ENCODE measurements at places on chromosomes 11 and 22.
A peak's percentile ranks its signal among the peaks of the same experiment; 100 is the strongest.

- DNase-seq: no peak
These were observed 97.5 kb downstream of the MPPED1 start for GRCh38 chr22:43509337-43509736.

GRCh38 chr22:47450876-47451475 lies 688.5 kb downstream of the TBC1D22A start:
- no peak for DNase-seq

DNA sequence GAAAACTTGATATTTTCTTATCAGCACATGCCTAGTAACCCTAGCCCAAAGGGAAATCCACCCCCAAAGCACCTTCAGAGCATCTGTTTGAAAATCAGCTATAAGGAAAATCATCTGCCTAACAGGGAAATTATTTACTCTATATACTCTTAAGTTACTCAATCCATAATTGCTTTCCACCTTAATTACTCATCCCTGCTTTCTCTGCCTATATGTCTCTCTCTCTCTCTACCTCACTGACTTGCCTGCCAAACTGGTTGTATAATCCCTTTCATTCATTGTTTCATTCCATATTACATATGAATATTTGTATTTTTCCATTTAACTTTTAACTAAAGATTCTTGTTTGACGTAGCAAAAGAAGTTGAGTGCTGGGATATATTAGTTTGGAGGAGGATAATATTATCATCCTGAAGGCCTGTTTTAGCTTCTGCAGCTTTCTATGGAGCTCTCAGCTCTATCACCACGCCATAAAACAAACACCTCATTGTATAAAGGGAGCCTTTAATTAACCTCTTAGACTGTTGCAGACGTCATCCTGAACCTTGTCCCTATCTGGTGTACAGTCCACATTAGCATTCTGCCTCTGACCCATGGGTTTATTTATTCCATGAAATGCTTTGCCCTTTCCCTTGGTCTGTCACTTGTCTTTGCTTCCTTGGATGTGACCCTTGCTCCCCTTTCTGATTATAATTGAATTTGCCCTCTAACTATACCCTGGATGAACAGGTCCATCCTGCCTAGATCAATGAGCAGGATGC lies 98.9 kb downstream of the INSC start:
- no peak for DNase-seq

GRCh38 chr22:27100789-27101188 lies 443.4 kb downstream of the MIAT start:
- DNase-seq: no peak

DNA sequence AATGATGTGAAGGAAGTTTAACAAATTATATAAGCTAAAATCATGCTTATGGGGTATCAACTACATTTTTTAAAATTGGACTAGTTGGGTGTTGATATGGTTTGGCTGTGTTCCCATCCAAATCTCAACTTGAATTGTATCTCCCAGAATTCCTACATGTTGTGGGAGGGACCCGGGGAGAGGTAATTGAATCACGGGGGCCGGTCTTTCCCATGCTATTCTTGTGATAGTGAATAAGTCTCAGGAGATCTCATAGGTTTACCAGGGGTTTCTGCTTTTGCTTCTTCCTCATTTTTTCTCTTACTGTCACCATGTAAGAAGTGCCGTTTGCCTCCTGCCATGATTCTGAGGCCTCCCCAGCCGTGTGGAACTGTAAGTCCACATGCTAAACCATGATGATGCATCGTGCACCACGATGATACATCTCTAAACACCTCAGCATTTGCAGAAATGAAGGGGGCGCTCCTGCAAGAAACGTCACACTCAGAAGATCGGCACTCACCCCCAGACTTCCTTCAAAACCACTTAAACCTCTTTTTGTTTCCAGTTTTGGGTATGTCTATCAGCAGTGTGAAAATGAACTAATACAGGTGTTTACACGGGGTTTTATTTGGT lies 340.0 kb downstream of the SHANK2 start:
- no peak for DNase-seq

DNA sequence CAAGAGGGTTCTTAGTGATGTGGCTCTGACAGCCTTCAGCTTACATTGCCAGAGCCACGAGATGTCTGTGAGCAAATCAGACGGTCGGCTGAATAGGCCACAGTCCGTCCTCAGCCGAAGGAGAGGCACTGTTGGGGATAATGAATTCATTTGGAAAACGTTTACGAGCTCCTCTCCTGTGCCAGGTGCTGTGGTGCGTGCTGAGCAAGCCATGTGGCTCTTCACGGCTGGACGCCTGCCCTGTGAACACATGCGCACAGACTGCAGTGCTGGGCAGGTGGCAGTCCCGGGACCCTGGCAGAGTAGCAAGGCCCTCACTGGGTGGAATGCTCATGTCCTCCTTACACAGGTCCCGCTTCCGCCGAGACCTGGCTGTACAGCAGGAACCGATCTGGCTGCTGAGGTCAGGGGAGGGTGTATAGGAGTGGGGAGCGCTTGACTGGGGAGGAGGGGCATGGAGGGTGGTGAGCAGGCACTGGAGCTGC lies 6.8 kb downstream of the TBC1D22A start:
- DNase-seq: no peak

GRCh38 chr11:102186551-102187191 lies 76.4 kb downstream of the YAP1 start:
- no peak for DNase-seq

GRCh38 chr22:35749808-35750207 lies 32.1 kb downstream of the APOL5 start:
- DNase-seq: no peak

- DNase-seq: no peak
These were observed 122.7 kb downstream of the FCHSD2 start for GRCh38 chr11:73019449-73019848.

- no peak for DNase-seq
These were observed 207.5 kb downstream of the ETS1 start for GRCh38 chr11:128379587-128380580.

DNA sequence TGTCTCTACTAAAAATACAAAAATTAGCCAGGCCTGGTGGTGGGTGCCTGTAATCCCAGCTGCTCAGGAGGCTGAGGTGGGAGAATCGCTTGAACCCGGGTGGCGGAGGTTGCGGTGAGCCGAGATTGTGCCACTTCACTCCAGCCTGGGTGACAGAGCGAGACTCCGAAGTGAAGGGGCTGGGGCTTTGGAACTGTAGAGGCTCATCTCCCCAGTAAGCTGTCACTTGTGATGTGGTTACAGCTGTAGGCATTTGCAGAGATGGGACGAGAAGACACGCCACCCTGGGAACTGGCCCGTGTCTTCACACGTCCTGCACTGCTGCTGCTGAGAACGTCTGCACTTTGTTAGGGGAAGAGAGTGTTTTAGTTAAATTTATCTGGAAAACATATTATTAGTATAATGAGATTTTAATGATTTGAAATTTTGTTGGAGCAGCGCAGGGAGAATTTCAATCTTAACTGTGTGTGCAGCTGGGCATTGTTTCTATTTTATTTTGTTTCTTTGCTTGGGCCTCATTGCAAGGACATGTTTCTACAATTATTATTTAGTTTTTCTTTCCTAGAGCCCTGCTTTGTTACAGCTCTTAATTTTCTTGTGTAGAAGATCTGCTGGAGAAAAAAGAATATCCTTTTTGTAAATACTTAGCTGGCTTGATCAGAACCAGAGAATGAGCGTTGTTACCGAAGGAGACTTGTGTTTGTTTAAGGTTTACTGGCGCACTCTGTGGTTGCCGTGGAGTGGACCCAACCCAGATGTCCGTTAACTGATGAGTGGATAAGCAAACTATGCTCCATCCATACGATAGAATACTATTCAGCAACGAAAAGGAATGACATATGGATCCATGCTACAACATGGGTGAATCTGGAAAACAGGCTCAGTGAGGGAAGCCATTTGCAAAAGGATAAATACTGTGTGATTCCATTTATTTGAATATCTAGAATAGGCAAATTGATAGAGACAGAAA lies 18.4 kb downstream of the PARVB start:
- no peak for DNase-seq

DNA sequence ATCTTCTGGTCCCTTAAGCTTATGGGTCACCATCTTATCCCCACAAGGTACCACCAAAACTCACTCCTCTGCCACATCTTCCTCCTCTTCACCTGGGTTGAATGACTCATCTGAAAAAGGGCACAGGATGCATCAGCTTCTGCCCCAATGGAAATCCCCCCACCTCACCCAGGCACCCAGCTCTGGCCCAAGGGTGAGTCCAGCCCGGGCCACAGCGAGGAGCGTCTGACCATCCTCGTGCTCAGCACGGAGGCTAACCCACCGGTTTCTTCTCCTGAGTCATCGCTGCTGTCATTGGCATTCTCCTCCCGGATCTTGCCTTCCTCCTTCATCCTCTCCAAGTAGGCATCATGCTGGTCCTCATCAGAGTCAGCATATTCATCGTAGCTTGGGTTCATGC lies 5.3 kb upstream of the TNKS1BP1 start:
- no peak for DNase-seq

DNA sequence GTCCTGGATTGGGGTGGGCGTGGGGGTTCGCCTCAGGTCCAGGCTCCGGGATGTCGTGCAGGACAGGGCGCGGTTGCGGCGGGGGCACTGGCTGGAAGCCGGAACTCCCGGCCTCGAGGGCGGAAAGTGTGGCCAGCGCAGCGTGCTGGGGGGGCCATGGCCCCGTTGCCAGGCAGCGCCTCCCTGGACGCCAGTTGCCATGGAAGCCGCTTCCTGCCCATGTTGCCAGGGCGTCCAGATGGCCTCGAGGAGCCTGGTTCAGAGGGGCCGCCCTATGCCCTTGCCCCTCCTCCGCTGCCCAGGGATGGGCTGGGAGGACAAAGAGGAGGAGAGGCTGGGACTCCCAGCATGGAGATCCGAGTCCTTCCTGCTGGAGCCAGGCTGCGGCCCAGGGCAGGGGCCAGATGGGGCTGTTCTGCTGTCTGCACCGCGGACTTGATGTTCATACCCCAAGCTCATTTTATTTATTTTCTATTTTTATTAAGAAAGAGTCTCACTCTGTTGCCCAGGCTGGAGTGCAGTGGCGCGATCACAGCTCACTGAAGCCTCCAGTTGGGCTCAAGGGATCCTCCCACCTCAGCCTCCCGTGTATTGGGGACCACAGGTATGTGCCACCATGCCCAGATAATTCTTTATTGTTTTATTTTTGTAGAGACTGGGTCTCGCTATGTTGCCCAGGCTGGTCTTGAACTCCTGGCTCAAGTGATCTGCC lies 4.6 kb upstream of the CCDC188 start:
- DNase-seq: peak; percentile 22

- no peak for DNase-seq
These were observed 77.5 kb downstream of the EFCAB6 start for GRCh38 chr22:43734370-43735150.

GRCh38 chr11:58927393-58928106 lies 11.7 kb upstream of the GLYATL1 start:
- DNase-seq: no peak

DNA sequence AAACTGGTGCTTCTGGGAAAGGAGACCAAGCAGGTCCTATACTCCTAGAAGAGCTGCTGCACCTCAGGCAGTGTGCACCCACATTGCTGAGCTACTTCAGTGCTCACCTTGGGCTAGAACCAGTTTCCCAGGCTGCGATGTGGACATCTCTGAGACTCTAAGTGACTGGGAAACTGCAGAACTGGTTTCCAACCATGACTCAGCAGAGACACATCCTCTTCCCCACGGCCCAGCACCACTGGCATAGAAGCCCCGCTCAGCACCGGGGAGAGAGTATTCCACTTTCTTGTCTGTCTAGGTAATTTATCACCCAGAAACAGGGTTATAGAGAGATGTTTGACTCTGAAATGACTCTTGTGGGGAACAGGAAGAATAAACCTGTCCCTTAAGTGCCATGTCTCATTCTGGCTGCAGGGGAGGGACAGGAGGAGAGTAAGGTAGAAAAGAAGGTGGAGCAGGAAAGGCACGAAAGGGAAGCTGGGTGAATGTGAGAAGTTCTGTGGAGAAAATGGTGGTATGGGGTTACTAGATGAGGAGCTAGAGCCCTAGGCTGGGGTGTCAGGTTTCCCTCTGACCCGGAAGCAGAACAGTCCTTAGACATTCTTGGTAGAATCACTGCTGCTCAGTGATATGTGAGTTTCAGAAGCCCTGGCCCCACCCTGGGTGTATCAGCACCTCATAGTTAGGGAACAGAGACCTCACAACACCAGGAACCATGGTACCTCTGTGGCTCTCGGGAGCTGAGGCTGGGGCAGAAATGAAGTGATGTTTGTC lies 340.4 kb upstream of the NCAM1 start:
- DNase-seq: no peak

- no peak for DNase-seq
These were observed 31.2 kb downstream of the ARHGAP8 start for GRCh38 chr22:44783581-44783980.

- DNase-seq: no peak
These were observed 34.8 kb downstream of the TSPAN18 start for GRCh38 chr11:44761551-44761961.

DNA sequence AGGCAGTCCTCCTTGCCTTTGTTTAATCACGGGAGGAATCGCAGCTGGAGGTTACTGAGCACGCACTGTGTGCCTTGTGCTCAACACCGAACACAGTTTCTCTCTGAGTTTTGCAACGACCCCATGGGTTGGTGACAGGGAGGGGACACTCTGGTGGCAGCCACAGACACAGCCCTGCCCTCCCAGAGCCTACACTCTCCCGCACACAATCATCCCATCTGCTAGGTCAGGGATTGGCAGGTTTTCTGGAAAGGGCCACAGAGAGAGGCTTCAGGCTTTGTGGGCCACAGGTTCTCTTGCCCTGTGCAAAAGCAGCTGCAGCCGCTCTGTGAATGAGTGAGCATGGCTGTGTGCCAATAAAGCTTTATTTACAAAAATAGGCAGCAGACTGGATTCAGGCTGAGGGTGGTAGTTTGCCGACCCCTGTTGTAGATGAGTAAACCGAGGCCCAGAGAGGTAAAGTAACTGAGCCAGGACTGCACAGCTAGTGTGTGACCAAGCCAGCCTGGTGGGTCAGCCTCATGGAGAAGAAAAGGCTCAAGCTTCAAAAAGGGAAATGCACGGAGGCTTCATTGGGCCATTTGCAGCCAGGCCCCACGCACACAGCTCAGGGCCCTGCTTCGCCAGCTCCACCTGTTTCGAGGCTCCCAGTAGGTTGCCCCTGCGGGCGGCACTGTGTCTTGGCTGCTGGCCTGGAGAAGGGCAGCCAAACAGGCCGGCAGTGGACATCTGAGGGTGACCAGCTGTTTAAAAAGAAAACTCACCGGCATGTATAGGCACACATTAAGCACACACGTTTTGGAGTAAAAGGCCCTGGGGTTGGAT lies 16.3 kb downstream of the LTO1 start:
- DNase-seq: no peak

DNA sequence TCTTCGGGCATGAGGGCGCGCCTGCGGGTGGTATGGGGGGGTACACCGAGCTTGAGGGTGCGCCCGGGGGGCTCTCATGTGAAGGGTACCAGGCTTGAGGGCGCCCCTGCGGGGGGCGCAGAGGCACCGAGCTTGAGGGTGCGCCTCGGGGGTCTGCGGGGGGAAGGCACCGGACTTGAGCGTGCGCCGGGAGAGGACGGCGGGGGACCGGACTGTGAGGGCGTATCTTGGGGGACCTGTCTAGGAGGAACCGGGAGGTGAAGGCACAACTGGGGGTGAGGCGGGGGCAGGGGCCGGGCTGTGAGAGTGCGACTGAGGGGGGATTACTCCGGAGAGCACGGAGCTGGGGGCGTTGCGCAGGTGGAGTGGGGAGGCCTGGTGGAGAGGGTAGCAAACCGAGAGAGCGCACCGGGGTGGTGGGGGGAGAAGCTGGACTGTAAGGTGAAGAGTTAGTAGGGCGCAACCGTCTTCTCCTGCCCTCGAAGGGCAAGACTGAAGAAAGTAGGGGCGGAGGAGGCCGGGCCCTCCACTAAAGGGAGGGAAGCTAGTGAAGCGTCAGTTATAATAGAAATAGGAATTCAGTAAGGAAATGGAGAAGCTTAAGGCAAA lies 1.1 kb upstream of the DDX6 start:
- no peak for DNase-seq
